ENCODE measurements at places on chromosomes 2 and 18.
A peak's percentile ranks its signal among the peaks of the same experiment; 100 is the strongest.

DNA sequence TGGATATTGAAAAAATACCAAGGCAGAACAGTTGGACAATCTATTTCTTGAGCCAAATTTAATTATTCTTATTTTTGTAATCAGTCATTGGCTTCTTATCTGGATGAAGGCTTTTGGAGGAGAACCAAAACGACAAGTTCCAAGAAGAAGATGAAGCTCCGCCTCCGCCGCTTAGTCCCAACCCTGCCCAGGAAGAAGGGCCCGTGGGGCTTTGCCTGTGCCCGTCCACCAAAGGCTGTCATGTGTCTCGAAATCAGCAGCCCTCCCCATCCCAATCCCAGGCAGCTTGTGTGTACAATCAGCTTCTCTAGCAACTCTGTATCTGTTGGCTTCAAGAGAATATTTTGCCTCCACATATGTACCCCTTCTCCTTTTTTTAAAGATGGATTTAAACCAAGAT is 24.6 kb downstream of the PTRHD1 start:
- DNase-seq: no peak

- no peak for DNase-seq
Observed at GRCh38 chr2:222941510-222942032, 80.7 kb downstream of the ACSL3 start.

DNA sequence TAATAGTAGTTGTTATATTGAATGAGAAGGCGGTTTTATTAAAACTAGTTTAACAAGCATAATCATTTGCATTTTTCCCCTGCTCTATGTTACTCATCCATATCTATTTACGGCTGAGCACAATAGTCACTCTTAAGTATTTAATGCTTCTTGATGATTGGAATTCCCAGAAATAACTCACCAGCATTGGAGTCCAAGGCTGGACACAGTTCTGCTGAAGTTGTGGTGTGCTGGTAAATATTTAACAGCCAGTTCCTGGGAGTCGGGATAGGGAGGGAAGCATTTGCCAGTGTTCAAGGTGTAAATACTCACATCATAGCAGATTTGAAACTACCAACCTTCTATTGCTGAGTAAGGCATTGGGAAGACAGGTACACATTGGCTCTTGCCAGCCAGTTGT is 315.1 kb downstream of the MTX2 start:
- DNase-seq: no peak

DNA sequence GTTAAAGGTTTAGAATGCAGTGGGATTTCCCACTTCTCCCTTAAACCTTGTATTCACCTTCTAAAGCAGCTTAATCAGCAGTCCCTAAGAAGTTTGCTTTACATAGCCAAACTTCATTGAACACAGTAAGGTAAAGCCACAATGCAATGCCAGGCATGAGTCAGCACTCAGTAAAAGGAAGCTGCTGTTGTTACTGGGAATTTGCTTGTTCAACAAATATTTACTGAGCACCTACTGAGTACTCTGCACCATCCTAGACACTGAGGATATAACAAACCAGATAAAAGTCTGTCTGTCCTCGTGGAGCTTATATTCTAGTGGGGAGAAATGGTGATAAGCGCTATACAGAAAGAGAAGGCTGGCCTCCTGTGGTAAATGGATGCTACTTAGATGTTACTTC is 162.7 kb downstream of the PKP4 start:
- no peak for DNase-seq

- no peak for DNase-seq
Observed at GRCh38 chr2:216004697-216005283, 8.6 kb downstream of the MREG start.

- DNase-seq: no peak
Observed at GRCh38 chr2:10159086-10159485, 36.5 kb downstream of the RRM2 start.

DNA sequence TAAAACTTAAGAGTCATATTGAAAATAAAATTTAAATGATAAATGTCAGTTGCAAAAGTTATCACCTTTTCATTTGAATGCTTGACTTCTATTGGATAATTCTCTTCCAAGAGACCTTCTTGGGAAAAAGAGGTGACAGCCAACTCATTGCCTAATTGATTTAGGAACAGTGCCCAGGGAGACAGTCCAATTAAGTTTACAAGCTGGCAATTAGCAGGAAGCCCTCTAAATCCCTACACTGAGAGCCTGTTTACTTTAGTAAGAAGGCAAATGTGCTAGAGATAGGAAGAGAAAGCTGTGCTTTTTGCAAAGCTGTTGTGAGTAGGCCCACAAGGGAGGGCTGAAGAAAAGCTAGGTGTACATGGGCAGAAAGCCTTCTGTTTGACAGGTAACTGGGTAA is 189.1 kb downstream of the WDPCP start:
- no peak for DNase-seq

- no peak for DNase-seq
Observed at GRCh38 chr2:40243581-40244187, 208.2 kb downstream of the SLC8A1 start.

DNA sequence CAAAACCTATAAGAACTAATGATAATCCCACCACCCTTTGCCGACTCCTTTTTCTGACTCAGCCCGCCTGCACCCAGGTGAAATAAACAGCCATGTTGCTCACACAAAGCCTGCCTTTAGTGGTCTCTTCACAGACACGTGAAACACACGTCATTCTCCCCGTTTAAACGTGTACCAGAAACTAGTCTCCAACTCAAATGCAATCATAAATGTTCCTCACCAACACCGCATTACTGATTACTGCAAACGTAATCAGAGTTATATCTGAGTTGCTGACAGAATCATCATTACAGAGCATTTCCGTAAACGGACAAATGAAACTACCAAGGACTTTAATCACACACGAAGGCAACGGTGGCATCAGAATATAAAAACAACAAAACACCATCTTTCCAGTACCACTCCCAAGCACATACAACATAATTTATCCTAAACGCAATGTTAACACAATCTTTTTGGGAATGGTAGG is 1.9 kb downstream of the CLK1 start:
- DNase-seq: peak; percentile 54

DNA sequence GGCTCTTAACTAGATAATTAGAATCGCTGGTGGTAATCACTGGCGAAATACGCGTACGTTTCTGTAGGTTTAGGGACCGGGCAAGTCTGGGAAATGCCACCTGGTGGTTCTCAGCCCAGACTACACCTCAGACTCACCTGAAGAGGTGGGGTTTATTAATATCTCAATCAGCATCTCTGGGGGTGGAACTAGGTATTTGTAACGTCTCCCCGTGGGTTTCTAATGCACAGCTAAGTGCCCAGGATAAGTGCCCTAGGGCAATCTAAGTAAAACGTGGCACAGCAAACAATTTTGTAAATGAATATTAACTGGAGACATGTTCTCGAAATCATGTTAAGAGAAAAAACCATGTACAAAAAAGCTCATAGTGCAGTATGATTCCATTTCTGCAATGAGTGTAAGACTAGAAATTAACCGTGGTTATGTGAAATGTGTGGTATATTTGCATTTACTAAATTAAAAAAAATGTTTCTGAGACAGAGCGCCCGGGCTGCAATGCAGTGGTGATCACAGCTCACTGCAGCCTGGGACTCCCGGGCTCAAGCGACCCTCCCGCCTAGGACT is 760 bp upstream of the CNOT11 start:
- DNase-seq: peak; percentile 44

DNA sequence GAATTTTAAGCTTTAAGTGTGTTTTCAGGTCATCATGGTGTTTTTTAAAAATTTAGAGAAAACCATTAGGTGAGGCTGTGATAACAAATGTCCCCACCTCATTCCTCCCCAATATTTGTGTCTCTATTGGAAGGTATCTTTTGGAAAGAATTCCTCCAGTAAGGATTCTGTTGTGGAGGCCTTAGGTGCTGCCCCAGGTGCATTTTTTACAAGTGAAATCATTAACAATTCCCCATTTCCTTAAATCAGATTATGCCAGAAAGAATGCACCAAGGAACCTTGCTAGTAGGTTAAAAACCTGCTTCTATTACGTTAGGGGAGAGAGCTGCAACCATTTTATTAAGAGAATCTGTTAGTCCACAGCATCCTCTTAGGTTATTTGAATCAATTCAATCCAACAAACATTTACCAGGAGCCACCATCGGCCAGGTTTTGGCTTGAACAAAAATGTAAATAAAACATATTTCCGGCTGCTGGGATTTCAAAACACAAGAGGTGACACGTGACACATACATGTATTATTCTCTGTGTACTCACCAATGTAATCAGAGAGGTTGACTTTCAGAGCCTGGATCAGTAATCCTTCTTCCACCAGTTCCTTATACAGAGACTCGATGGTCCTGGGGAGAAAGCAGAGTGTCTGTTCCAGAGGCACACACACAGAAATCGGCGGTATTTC is 112.5 kb upstream of the ASB18 start:
- no peak for DNase-seq

- DNase-seq: no peak
Observed at GRCh38 chr2:148982282-148982681, 56.2 kb upstream of the LYPD6B start.

DNA sequence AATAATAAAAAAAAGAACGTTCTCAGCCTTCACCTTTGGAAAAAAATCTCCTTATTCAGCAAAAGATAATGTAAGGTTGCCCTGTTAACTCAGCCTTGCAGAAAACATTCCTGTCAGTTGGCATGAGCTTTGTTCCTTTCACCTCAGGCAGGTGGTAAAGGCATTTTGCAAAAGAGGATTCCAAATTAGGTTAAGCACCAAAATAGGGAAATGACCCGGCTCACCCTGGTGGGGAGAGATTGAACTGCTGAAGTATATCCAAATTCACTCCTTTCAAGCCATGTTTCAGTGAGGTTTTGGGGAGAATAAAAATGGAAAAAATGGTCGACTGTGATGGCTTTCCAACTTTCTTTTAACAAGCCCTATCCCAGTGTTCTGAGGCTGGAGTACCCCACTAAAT is 1988.8 kb upstream of the PIK3C3 start:
- no peak for DNase-seq

- DNase-seq: no peak
Observed at GRCh38 chr18:44750774-44751173, 70.1 kb downstream of the SETBP1 start.

DNA sequence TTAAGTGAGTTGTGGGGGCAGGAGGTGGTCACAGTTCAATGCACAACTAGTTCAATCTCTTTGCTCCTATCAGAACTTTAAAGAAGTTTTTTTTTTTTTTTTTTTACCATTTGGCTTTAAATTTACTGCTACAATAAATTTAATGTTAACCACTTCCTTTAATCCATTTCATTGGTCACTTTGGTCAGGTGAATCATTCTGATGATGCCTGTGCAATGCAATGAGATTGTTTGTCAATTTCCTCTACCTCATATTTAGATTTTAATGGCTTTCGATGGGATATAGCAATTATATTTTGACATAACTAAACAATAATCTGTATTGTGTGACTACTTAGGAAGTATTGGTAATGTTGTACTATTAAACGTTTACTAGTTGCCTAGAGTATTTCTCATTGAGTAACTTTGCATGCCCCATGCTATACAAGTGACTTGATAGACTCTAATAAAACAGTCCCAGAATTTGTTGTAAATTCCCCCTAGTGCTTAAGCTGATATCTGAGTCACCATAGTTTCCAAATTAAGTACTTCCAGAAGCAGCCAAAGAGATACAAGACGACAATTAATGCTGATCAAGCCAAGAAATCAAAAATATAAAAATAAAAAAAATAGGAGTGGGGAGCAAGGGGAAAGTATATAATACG is 52.9 kb upstream of the SERPINB2 start:
- no peak for DNase-seq

DNA sequence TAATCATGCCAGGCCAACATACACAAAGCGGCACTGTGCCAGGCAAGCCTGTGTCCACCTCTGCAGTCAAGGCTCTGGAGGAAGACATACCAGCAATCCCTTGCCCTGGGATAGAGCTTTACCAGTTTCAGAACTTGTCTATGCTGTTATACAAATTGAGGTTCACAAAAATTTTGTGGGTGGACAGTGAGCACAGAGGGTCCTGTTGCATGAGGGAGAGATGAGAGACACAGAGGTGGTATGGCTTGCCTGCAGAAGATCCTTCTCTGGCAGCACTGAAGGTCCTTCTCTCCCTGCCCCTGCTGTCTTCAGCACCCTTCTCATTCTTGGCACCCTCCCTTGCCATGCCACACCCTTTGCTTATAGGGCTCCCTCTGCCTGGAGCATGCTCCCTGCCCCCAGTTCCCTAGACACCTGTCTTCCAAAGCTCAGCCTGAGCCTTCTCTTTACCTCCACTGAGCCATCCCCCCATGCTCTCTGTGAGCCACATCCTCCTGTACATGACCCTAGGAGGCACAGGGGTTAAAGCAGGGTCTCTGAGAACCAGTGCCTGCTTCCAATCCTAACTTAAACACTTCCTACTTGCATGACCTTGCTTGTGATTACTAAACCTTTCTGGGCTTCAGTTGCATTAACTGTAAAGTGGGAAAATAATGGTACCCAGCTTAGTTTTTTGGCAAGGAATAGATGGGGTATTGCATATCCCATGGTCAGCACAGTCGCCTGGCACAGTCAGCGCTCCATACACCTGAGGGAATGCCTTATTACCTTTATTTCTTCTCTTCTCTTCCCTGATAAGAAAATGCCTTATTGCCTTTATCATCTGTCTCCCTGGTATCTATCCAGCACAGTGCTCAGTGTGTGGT is 857 bp downstream of the FABP1 start:
- DNase-seq: no peak

GRCh38 chr2:235500761-235501672 is 7.2 kb downstream of the AGAP1 start:
- no peak for DNase-seq

DNA sequence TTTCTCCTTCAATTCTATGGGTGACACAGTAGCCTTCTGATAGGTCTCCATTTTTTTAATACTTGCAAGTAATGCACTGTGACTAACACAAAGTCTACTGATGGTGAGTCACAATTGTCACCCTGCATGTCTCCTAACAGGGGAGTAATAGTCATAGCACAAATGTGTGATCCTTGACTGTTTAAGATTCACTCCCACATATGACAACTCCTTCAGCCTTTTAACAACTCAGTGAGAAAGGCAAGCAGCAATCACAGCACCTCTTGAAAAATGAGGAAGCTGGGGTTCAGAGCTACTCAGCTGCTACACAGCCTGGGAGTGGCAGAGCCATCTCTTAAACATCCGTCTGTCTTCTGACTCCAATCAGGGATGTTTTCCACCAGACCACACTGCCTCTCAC is 63.8 kb downstream of the EHD3 start:
- no peak for DNase-seq

DNA sequence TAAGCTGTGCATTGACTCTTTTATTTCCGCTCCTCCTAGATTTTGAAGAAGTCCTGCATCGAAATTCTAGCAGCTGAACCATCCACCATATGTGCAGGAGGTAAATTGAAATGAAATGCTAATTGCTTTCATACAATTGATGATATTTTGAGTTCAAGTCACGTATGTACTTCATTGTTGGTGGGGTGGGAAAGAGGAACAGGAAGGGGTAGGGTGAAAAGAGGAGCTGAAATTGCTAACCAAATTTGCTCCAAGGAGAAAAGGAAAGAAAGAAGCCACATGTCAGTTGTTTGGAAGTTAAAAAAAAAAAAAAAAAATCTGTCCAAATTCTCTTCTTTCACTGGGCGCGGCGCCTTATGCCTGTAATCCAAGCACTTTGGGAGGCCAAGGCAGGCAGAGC is 77.8 kb downstream of the ANTXR1 start:
- DNase-seq: no peak

Data from CD4-positive, alpha-beta T cell treated with Interleukin-17A for 4 hours (primary cell).